Body of pancreas (tissue), 4 donors: ENCODE measurements at places on chromosomes 12 and 14.

DNA sequence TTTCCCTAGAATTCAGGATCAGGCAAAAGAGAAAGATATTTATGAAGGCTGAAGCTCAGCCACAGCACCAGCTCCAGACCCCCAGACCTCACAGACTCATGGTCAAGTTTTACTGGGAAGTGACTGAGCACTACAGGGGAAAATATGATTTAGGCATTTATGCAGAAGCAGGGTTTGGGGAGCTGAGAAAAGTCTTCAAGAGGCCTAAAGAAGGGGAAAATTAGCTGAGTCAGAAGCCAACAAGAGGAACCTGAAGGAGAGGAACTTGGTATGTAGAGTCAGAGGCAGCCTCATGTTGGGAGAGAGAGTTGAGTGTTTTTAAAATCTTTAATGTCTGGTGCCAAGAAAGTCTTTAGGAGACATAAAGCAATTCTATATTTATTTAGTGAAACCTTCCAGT lies 63.0 kb downstream of the FOS start:
- peak; percentile 42 for DNase-seq

- DNase-seq = no peak
Observed at GRCh38 chr12:128783129-128783574, 40.6 kb downstream of the SLC15A4 start.

DNA sequence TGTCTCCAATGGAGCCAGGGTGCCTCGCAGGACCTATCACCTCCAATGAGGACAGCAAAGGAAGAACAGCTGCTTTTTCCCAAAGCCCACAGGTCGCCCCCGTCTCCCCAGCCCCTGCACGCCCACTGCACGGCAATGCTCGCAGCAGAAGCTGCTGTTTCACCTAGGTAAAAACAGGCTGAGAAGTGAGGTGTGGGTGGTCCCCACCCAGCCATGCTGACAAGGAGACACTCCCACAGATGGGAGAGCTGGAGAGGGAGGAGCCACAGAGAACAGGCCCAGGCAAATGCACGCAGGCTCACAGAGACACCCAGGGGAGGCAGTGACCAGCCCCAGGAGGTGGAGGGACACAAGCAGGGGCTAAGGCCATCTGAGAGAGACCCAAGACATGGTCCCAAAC lies 10.4 kb downstream of the CFAP73 start:
- DNase-seq = no peak

GRCh38 chr12:10088031-10088430 lies 10.8 kb downstream of the CLEC1A start:
- DNase-seq = no peak

- no peak for DNase-seq
Observed at GRCh38 chr14:20830831-20831230, 28.2 kb upstream of the RNASE1 start.
